ENCODE measurements at places on chromosomes 2 and 18.

- DNase-seq: no peak
These were observed 55.1 kb upstream of the GCFC2 start for GRCh38 chr2:75765798-75766197.

DNA sequence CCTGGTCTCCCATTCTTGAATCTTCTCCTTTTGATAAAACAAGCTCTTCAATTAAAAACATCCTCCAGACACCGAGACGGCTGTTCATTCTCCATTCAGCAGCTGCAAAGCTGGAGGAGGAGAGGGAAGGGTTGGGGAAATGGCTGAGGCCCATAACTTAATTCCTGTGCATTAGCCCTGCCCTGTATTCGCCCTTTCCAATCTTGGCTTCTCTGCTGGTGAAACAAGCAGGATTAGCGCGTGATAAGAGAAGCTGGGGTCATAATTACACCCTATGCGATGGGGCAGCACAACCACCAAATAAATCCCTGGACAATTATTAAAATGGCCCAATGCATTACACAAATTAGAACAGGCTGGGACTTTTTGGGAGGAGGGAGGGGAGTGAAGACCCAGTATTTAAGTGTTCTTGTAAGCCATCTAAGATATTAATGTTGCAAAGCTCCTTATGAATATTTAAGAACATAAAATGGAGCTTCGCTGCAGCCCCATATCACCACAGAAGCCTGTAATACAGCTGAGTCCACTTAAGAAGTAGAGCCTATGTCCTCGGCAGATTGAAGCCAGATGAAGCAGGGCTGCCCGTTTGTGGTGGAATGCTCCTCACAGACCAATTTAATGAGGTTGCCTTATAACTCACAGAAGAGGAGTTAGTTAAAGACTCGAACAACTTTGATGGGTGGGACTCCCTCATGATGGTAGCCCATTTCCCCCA lies 176.6 kb upstream of the SKOR2 start:
- no peak for DNase-seq

- DNase-seq: no peak
These were observed 19.7 kb upstream of the SFXN5 start for GRCh38 chr2:73091164-73091563.

DNA sequence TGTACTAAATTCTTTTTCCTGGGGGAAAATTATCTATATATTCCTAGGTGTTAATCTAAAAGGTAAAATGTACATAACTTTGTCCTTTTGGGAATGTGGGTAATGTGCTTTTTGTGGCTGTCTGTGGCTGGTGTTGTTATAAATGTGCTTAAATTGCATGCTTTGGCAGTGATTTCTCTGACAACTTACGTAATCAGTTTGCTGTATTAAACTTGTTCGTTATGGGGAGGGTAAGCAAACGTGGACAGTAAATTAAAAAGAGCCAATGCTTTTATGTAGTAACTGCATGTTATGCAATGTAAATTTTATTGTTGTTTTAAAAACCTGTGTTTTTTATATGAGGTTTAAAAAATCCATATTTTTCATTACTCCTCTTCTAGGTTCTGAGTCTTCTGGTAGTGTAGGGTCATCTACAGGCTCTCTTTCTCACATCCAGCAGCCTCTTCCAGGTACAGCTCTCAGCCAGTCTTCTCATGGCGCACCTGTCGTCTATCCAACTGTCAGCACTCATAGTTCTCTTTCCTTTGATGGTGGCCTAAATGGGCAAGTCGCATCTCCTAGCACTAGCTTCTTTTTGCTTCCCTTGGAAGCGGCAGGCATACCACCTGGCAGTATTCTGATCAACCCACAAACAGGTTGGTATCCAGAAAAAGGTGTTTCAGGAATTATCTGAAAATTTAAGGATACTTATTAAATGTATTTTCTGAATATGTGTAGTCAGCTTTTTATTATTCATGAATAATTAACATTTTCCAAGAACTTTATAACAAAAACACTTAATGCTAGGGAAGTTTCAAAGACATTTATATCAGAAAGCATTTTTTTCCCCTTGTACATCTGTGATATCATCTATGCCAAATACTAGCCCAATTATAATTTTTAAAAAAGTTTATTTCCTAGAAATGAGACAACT lies 100.2 kb upstream of the UBXN4 start:
- DNase-seq: no peak

DNA sequence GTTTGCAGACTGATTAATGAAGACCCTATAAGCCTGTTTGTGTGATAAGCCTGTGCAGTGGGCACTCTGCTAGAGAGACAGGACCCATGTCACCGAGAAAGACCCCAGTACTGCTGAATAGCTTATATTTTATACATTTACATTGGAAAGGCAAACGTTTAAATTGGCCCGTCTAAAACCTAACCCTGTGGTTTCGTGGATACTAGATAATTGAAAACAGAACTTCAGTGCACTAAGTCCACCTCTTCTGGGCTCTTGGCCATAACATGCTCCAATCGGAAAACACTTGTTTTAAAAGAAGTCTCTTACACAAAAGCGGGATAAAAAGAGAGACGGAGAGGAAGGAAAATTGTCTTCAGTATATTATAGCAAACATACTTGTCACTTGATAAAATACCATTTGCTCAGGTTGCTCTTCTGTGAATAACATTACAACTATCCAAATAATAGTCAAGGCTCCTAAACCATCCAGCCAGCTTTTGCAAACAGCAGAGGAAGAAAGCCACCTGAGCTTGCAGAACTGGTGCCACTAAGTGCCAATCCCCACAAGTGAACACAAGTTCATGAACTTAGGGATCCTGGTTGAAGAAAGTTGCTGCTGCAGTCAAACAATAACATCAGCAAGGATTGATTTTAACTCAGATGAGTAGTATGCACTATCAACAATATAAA lies 218.4 kb upstream of the FN1 start:
- DNase-seq: no peak

GRCh38 chr2:163655667-163656066 lies 80.1 kb downstream of the FIGN start:
- DNase-seq: no peak

- DNase-seq: no peak
These were observed 267.2 kb downstream of the EPHA4 start for GRCh38 chr2:221304916-221305315.

DNA sequence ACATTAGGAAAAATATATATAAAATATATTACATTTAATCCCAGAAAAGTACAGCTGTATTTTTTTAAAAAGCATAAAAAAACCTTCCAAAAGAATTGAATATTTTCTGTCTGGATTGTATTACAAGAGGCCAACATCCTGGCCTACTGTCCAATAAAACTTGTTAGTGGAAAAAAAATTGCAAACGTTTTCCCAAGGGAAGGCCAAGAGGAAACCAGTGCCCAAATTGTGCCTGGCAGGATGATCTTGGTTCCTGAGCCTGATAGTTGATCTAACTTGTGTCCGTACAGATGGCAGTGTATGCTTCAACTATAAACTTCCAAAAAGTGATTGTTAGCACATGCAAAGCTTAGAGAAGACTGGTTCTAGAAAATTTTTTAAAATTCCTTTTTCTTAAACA lies 90.6 kb upstream of the LPIN2 start:
- no peak for DNase-seq

DNA sequence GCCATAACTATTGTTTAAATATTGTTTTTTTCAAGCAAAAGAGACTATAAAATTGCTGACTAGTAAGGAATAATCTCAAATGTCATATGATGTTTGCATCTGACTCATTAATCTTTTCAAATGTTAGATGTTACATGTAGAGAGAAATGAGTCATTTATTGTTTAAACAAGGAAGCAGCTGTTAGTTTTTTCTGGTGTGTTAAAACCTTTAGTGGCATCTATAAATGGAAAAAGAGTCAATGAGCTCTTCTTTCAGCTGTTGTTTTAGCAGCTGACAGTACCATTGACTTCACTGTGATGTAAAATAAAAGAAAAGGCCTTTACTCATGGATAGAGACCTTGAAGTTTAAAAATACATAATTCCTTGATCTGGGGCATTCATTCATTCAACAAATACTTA lies 1.8 kb upstream of the KLHL41 start:
- no peak for DNase-seq

- DNase-seq: no peak
These were observed 15.7 kb downstream of the ZEB2 start for GRCh38 chr2:144504218-144504641.

DNA sequence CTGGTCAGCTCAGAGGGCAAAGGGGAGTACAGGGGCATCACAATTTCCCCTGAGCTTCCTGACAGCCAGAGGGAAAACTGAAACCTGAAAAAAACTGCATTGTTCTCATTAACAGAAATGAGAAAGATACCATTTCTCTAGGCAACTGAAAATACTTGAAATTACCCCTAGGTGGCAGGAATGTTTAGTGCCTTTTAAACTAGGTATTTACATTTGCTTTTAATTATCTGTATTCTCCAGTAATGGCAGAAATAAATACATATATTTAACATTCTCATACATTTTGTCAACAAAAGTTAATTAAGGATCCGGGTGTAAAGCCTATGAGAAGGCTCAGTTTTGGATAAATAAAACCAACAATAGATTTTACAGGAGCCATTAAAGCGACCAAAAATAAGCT lies 34.5 kb downstream of the RPL31 start:
- DNase-seq: no peak

DNA sequence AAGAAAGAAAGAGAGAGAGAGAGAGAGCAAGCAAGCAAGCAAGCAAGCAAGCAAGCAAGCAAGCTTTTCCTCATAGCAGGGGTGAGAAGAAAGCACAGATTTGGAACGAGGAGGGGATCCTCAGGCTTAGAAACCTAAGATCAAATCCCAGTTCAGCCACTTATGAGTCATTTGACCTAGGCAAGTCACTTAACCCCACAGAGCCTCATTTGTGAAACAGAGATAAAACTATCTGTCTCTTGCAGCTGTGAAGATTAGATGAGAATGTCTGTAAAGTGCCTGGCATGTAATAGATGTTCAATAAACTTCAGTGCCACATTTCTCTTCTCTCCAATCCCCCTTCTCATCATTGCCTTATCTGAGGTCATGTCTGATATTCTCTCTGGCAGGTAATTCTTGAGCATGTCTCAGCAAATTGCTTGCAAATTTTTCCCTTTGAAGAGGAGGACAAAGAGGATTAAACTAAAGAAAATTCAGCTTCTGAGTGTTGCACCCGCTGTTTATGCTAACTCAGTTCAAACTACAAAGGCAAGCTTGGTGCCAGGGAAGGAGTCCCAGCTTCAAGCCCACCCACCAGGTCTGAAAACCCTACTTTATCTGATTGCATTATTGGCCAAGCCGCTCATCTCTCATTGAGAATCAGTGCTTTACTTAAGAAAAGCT lies 20.3 kb downstream of the ALK start:
- DNase-seq: no peak

- DNase-seq: peak; percentile 20
These were observed 511.6 kb upstream of the CELF4 start for GRCh38 chr18:38077229-38077628.

DNA sequence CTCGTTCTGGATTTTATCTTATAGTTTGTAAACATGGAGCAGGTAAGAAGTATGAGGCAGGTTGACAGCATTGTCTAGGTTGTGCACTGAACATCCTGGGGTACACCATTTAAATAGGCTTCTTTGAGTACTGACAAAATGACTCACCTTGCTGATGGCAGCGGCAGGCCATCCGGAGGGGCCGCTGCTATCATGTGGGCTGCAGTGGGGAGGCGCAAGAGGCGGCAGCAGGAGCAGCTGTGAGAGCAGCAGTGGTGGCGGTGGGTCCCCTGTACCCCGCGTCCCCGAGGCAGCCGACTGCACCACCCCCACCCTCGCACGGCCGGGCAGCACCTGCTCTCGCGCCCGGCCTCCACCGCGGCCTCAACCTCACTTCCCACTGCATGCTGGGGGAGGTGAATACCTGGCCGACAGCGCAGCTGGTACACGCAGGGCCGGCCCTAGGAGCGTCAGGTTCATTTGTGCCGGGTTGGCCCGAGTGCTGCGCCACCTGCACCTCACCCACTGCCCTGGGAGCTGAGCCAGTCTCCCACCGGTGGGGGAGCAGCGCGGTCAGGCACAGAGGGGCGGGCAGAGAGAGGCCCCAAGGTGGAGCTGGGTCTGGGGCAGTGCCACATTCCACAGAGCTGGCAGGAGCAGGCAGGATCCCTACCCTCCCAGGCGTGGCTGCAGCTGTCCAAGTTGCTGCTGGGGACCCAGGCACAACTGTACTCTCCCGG lies 154.5 kb upstream of the RBMS1 start:
- no peak for DNase-seq

DNA sequence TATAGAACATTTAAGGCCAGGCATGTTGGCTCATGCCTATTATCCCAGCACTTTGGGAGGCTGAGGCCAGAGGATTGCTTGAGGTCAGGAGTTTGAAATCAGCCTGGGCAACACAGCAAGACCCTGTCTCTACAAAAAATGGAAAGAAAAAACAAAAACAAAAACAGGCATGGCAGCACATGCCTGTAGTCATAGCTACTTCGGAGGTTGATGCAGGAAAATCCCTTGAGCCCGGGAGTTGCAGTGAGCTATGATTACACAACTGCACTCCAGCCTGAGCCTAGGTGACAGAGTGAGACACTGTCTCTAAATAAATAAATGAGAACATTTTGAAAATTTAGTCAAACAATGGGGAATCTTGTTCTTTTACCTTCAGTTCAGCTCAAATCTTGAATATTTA lies 12.1 kb upstream of the YES1 start:
- DNase-seq: no peak

GRCh38 chr2:217353591-217353990 lies 493.7 kb upstream of the TNP1 start:
- no peak for DNase-seq

- no peak for DNase-seq
These were observed 516.7 kb downstream of the LRRTM4 start for GRCh38 chr2:77005522-77005921.

DNA sequence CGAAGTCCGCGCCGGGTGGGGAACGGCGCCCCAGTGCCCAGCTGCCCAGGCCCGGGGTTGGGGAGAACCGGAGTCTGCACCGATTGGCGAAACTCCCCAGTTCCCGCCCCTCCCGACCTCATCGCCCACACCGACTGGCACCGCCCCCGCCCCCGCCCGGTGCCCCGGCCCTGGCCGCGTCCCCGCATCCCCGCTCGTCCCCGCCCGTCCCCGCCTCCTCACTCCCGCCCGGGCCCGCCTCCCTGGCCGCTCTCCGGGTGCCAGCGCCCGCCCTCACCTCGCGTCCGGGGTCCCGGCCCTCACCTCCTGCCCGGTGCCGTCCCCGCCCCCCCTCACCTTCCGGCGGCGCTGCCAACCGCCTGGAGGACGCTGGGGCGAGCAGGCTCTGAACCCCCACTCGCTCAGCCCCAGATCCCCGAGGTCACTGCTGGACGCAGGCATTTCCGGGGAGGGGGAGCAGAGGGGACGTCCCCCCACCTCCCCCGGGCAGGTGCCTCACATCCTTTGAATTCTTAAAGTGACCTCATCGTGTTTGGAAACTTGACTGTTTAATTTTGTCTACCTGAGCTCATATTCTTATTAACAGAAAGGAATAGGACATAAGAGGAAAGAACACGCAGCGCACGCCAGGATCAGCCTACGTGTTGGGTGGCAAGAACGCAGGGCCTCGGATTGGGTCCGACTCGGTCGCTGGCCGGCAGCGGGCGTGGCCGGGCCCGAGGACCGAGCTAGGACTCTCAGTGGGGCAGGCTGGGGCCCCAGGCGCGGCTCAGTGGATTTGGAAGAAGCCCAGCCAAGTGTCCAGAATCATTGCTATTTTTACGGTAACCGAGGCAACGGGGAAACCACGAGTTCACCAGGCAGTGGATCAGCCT lies at the start of gene FAM110C:
TSS of gene FAM110C (minus strand) at position 35 of the 875 bp plus-strand sequence. CDS start 120 bp downstream, outside the sequence.
- DNase-seq: peak; percentile 67

GRCh38 chr18:10752382-10752781 lies 226.6 kb downstream of the NAPG start:
- DNase-seq: no peak

GRCh38 chr18:41311571-41312547 lies 643.2 kb upstream of the PIK3C3 start:
- no peak for DNase-seq
